ENCODE measurements at places on chromosomes 16 and 17.

GRCh38 chr17:78226759-78227454, 4.5 kb upstream of the TMEM235 start:
- no peak for DNase-seq

GRCh38 chr16:27448532-27449433, 46.8 kb downstream of the IL21R start:
- DNase-seq, result no peak

DNA sequence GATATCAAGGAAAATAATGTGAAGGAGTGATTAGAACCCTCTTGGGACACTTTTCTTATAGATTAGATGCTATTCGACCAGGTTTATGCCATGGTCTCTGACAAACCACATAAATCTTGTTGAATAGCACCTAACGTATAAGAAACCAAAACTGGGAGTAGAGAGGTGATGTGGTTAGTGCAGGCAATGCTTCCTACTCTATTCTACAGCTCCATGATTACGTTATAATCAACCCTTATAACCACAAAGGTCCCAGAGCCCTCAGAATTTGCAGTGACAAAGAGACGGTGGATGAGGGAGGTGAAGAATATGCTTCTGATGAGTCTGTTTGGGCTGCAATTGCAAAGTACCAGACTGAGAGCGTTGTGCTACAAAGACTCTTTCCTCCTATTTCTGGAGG, 78.4 kb downstream of the ARHGAP44 start:
- no peak for DNase-seq

GRCh38 chr16:64926476-64926875, 195.4 kb downstream of the CDH11 start:
- no peak for DNase-seq

DNA sequence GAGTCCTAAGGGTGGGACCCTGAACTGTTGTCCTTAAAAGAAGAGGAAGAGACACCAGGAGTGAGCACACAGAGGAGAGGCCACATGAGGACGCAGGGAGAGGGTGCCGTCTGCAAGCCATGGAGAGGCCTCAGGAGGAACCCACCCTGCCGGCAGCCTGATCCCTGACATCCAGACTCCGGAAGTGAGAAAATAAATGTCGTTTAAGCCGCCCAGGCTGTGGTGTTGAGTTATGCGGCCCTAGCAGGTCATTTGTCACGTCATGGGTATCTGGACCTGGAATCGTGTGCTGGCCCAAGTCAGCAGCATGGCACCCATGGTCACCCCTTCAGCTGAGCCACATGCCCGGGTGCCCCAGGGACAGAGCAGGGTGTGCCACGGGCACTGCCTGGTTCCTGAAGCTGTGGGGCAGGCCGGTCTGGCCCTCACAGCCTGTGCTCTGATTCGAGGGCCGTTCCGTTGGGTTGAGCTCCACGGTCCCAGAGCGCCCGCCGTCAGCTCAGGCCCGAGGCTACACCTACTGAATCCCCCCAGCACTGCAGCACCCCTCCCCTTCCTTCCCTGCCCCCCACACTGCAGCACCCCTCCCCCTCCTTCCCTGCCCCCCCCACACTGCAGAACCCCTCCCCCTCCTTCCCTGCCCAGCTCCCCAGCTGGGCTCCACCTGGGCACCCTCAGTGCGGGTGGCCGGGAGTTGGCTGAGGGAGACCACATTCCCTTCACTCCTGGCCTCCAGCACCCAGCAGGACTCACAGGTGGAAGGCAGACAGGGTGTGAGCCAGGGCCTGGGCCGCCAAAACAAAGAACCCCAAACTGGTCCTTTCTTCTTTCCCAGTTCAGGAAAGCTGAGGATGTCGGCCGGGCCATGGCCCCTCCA, 2.7 kb upstream of the CCDC57 start:
- no peak for DNase-seq

DNA sequence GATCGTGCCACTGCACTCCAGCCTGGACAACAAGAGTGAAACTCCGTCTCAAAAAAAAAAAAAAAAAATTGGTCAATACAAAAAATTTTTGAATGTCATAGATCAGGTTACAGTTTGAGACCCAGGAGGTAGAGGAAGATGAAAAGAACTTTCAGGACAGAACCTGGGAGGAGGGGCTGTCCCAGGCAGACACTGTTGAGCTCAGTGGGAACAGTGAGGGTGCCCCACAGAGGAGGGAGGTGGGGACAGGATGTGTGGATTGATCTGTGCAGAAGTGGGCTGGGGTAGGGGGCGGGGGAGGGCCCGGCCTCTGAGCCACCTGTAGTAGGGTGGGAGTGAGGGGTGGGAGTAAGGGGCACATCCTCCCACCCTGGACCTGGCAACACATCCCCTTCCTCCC, 58.3 kb downstream of the PRMT7 start:
- DNase-seq, result no peak

DNA sequence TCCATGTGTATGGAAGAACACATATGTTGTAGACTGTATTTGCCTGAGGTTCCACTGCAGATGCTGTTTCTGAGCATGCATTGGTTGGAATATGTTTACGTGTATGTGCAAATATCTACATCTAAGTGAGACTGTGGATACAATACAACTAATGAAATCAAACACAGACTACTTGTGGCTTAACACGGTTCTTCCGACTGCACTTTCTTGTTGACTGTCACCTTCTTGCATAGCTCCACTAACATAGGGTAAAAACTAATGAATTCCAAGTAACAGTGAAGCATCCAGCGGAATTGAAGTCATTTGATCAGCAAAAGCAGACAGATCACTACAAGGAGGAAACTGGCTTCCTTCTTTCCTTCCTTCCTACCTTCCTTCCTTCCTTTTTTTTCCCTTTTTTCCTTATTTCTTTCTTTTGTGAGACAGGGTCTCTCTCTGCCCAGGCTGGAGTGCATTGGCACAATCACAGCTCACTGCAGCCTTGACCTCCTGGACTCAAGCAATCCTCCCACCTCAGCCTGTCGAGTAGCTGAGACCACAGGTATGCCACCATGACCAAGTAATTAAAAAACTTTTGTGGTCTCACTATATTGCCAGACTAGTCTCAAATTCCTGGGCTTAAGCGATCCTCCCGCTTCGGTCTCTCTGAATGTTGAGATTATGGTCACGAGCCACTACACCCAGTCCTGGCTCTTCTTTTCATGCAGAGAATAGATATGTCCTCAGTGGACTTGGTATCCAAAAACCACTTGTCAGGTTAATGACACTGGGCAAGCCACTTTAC, 22.0 kb upstream of the CCL1 start:
- DNase-seq, result no peak

DNA sequence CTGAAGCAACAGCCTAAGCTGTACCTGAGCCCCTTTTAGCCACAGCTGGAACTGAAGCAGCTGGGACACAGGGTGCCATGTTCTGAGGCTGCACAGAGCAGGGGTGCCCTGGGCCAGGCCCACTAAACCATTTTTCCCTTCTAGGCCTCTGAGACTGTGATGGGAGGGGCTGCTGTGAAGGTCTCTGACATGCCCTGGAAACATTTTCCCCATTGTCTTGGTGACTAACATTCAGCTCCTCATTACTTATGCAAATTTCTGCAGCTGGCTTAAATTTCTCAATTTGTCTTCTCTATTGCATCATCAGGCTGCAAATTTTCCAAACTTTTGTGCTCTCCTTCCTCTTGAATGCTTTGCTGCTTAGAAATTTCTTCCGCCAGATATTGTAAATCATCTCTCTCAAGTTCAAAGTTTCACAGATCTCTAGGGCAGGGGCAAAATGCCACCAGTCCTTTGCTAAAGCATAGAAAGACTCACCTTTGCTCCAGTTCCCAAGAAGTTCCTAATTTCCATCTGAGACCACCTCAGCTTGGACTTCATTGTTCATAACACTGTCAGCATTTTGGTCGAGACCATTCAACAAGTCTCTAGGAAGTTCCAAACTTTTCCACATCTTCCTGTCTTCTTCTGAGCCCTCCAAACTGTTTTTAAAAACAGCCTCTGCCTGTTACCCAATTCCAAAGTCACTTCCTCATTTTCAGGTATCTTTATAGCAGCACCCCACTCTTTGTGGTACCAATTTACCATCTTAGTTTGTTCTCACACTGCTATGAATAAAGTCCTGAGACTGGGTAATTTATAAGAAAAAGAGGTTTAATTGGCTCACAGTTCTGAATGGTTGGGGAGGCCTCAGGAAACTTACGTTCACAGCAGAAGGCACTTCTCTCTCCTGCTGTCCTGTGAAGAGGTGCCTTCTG, 49.8 kb downstream of the TMEM100 start:
- DNase-seq, result no peak

DNA sequence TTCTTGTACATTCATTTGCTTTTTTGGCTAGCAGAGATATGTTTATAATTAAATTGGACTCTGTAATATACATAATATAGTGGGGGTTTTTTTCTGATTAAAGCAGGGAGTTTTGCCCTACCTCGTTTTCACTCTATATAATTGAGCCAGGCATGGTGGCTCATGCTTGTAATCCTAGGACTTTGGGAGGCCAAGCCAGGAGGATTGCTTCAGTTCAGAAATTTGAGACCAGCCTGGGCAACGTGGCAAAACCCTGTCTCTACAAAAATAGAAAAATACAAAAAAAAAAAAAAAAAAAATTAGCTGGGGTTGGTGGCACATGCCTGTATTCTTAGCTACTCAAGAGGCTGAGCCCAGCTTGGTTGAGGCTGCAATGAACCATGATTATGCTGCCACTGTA, 42.2 kb downstream of the PAFAH1B1 start:
- no peak for DNase-seq

GRCh38 chr17:8744086-8744785, 400 bp downstream of the CCDC42 start:
- no peak for DNase-seq

GRCh38 chr17:53336281-53336680, 486.4 kb upstream of the KIF2B start:
- no peak for DNase-seq

DNA sequence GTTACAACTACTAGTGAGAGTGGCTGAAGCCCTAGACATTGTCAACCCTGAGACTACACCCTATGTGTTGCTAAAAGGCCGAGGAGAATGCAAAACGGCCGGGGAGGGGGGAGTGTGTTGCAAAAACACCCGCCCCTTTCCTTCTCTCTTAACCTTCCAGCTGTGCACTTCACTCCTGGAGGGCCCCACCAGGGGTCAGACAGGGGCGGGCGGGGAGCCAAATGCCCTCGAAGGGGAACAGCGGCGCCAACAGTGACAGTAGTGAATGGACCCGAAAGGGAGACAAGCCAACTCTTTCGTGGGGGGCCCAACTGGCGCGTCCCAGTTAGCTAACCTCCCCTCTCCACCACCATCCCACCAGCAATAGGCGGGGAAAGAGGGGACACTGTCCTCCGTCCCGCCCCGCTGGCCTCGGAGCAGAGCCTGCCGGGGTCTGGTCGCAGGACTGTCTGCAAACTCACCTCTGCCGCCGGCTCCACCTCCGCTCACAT, 352 bp downstream of the MARF1 start:
- DNase-seq, result peak; percentile 78

DNA sequence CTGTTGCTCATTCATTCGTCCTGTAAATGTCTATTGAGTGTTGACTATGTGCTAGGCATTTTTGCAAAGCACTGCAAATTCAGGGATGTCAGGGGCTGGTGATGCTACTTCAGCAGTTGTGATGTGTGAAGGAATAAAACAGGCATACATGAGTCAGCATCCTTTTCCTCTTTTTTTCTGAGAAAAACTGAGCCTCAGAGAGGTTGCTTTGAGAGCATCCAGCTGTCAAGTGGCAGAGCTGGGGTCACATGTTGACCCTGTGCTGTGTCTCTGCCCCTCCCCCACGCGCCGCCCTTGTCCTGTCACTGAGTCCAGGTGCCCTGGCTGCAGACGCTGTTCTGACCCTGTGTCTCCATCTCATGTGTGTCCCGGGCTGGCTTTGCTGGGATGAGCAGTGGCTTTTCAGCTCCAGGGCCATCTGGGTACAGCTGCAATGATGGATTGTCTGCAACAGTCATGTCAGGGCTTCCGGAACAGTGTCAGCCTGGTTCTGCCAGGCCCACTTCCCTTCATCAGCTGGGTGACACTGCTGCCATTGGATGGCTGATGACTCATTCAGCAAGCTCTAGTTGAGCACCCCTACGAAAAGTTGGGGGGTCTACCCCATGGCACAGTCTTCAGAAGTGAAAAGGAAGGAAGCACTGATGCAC, 14.9 kb downstream of the SEC14L5 start:
- peak; percentile 36 for DNase-seq

DNA sequence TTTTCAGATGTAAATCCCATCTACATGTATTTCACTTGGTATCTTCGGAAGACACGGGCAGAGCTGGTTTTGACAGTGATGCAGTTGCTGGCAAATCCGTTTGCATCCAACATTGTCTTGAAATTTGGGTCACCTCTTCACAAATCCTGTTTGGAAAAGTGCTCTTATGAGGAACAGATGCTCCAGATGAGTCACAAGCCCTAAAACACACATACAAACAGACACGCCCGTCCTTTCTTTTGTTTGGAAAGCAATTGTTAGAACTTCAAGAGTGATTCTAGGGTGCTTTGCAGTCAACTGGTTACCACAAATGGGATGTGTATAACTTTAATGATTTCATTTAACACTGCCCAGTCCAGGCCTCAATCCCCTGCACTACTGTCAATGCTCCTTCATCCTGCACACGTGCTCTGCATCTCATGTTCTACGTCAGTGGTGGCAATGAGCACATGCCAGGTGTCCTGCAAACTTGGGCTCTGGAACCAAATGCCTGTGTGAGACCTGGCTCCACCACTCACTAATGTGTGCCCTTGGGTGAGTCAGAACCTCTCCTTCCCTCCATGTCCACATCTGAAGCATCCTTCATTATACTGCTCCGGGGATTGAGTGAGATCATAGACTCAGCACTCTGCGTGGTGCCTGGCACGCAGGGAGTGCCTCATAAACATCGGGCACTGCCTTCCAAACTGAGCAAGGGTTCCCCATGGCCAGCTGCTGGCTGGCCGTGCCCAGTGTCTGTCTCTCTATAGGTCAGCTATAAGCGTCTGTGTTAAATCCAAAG, 19.3 kb upstream of the FOXF1 start:
- no peak for DNase-seq

DNA sequence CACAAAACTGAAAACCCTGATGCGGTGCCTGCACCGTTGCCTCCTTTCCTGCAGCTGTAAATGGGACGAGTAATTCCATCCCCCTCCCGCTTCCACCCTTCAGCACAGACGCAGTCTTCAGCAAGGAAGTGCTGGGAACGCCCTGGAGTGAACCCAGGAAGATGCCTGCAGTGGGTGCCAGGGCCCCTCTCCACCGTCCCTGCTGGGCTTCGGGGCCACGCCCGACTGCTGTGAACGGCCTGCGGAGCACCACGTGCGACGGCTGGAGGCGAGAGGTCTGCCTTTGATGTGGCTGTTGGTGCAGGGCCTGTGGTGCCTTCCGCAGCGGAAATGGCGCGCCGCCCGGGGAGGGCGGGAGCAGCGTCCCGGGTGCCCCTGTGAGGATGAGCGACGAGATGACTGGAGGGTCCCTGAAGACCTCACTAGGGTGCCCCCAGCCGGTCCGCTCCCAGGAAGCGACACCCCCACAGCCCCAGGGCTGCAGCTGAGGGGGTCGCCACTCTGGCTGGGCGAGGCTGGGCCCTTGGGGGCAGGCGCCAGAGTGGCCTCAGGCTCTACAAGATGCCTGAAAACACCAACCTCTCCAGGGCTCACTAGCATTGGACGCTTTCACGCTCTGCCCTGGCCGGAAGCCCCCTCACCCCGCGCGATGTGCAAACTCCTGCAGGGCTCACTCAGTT, 749 bp upstream of the MC1R start:
- DNase-seq, result peak; percentile 63

All from nephron progenitor cell (in vitro differentiated cells).